H1 (cell line): ENCODE measurements at places on chromosomes 2 and 18. TPM values are rescaled to one million over a fixed set of nuclear protein-coding genes. Genes with fewer than 3 reads are reported as not detected.

The NPPC gene
- total RNA-seq = 2.1 and 4.7 TPM in 2 replicates

- H3K27me3 ChIP-seq = peaks cover 3% of the 10 kb centered on the region; the same call in 1 of the 2 replicates
- H3K36me3 ChIP-seq = no peaks in the 10 kb centered on the region
- no peak overlapping the region for H3K4me3 ChIP-seq
- H3K4me1 ChIP-seq = no peaks in the 10 kb centered on the region
- no peak overlapping the region for H3K27ac ChIP-seq
- no peak for DNase-seq
Measured at GRCh38 chr2:105139556-105140239, 101.8 kb downstream of the MRPS9 start.

The NOTO gene
- 0.44 and 0.54 TPM in 2 replicates for total RNA-seq

The FZD7 gene
- total RNA-seq = 246 TPM in 2 replicates

DNA sequence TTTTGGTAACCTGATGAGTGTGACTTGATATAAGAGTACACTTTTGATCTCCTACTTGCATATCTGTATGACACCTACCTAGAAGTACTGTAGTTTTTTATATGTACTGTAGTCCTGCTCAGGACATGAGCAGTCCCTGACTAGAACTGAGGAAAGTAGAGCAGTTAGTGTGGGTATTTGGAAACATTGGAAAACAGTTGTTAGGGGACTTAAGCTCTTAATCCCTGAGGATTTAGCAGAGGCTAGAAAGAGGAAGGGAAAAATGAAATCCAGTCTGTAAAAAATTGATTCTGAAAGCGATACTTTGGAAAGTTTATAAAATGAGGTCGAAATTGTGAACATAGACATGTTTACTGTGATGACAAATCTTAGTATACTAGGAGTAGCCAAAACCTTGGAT is 125.6 kb downstream of the NCOA1 start:
- DNase-seq = no peak
- H3K4me3 ChIP-seq = no peak overlapping the region
- no peaks in the 10 kb centered on the region for H3K36me3 ChIP-seq
- H3K27ac ChIP-seq = no peak overlapping the region
- no peaks in the 10 kb centered on the region for H3K27me3 ChIP-seq

- no peak for DNase-seq
- H3K27ac ChIP-seq = no peak overlapping the region
- peaks cover 6% of the 10 kb centered on the region for H3K4me1 ChIP-seq
- no peak overlapping the region for H3K4me3 ChIP-seq
- H3K36me3 ChIP-seq = no peaks in the 10 kb centered on the region
- H3K27me3 ChIP-seq = no peaks in the 10 kb centered on the region
Measured at GRCh38 chr2:153388246-153388645, 90.3 kb downstream of the RPRM start.

DNA sequence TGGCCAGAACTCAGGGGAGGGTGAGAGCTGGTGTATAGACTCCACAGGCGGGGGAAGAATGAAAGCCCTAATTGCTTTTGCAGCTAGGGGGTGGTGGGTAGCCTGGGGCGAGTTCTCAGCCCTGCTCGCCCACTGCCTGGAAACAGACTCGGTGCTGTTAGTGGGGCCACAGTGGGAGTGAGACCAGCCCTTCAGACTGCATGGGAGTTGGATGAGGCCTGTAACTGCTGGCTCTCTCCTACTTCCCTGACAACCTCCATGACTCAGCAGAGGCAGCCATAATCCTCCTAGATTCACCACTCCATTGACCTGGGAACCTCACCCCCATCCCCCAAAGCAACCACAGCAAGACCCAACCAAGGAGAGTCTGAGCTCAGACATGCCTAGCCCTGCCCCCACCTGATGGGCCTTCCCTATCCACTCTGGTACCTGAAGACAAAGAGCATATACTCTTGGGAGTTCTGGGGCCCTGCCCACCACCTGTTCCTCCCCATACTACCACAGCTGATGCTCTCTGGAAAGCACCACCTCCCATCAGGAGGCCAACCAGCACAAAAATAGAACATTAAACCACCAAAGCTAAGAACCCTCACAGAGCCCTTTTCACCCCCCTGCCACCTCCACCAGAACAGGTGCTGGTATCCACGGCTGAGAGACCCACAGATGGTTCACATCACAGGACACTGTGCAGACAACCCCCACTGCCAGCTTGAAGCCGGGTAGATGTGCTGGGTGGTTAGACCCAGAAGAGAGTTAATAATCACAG is 226.3 kb downstream of the EIPR1 start:
- no peak for DNase-seq
- no peaks in the 10 kb centered on the region for H3K27me3 ChIP-seq

- H3K4me1 ChIP-seq = no peaks in the 10 kb centered on the region
- no peaks in the 10 kb centered on the region; the same call in 1 of the 2 replicates for H3K36me3 ChIP-seq
- no peaks in the 10 kb centered on the region; the same call in 1 of the 2 replicates for H3K27me3 ChIP-seq
- DNase-seq = no peak
- H3K4me3 ChIP-seq = no peak overlapping the region
Measured at GRCh38 chr2:60033325-60033724, 520.1 kb downstream of the BCL11A start.

DNA sequence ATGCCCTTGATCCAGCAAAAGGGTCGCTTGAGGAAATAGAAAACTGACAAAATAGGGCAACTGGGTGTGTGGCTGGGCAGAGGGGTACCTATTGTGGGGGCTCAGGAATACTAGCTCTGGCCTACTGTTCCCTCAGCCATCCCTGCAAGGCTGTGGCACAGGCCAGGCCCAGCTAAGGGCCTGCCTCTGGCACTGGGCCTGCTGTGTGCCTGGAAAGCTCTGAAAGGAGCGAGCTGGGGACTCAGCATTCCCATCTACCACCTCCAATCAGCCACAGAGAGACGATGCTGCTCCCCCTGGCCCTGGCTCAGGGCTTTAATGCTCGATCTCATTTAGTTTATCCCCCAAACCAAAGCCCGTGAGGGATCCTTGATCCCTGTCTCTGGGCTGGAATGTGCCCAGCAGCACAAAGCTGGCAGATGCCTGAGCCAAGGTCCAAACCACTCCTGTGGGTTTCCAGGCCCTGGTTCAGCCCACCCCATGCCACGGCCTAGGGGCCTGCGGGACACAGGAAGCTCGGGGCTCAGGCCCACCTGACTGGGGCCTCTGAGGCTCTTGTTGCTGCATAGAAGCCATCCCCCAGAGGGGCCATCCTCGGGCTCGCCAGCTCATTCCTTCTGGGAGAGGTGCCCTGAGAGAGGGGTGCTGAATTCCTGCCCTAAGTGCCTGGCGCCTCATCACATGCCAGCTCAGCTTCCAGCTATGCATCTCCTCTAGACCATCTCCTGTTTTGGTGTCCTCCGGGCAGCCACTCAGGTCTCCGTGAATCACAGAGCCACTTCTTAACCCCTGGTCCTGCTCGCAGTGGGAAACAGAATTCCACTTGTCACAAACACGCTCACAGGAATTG is 43.0 kb upstream of the KCNF1 start:
- H3K36me3 ChIP-seq = no peaks in the 10 kb centered on the region
- H3K4me1 ChIP-seq = no peaks in the 10 kb centered on the region
- no peak overlapping the region for H3K4me3 ChIP-seq
- no peak for DNase-seq
- H3K27ac ChIP-seq = no peak overlapping the region

DNA sequence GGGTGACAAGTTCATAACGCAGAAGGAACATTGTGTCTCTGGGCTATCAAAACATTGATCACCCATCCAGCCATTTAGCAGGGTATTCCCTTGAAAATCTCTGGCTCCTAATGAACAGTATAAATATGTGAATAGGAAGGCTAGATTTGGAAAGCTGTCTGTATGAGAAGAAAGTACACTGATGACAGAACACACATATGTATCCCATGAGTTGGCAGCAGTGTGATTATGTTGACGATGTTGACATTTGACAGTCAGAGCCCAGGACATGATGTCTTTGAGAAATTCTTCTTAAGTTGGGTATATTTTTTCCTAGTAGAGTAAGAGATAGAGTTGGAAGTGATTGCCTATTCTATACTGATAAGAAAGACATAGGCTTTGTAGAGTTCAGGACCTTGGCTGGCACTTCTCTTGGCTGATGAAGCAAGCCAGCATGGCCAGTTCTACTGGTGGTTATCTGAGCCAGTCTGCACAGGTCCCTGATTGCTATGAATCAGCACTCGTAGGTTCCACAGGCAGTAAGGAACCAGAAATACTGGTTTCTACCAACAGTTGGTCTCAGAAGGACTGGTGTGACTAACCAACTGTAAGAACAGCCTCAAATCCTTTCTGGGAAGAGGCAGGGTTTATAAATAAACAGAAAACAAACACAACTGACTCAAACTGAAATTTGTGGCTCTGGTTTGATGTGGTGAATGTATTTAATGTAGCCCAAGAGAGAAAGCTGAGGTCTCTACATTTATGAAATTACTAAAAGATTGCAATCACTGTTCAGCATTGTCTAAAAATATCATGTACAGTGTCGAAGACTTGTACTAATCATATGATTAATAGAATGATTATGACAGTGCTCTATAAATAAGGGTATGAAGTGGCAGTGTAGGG is 43.9 kb upstream of the RAPH1 start:
- peaks cover 3% of the 10 kb centered on the region for H3K4me1 ChIP-seq
- DNase-seq = no peak
- no peaks in the 10 kb centered on the region for H3K36me3 ChIP-seq

- no peaks in the 10 kb centered on the region for H3K27me3 ChIP-seq
- DNase-seq = no peak
- H3K4me3 ChIP-seq = no peak overlapping the region
- H3K36me3 ChIP-seq = no peaks in the 10 kb centered on the region
Measured at GRCh38 chr2:162267496-162267895, 24.3 kb upstream of the FAP start.

DNA sequence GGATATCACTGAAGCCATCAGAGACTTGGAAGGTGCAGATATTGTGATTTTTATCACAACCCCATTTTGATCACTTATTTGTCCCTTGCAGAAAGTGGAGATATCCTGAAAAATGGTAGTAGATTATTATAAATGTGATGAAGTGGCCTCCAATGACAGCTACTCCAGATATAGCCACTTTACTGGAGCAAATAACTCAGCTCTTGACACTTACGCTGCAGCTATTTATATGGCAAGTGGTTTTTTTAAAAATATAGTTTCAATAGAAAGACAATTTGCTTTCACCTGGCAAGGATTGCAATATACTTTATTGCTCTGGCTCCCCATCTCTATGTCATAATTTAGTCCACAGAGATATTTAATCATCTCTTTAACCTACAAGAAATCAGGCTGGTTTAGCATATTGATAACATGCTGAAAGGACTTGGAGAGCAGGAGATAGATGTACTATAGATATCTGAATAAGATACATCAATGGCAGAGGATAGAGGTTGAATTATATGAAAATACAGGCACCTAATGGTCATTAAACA is 182.8 kb upstream of the SKOR2 start:
- DNase-seq = no peak
- H3K36me3 ChIP-seq = no peaks in the 10 kb centered on the region
- no peaks in the 10 kb centered on the region for H3K27me3 ChIP-seq
- H3K4me1 ChIP-seq = no peaks in the 10 kb centered on the region
- H3K4me3 ChIP-seq = no peak overlapping the region

DNA sequence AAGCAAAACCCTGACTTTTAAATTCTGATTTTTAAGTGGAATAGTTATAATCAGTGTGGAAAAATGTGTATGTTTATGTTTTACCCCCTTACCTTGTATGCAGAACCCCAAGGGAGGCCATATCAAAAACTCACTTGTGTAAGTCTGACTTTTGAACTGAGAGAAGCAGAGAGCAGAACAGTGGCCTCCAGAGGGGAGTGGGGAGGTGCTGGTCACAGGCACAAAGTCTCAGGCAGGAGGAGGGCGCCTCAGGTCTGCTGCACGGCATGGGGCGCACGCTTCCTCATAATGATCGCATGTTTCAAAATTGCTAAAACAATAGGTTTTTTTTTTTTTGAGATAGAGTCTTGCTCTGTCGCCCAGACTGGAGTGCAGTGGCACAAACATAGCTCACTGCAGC is 127.8 kb downstream of the TPO start:
- H3K27ac ChIP-seq = no peak overlapping the region
- DNase-seq = no peak
- no peaks in the 10 kb centered on the region for H3K4me1 ChIP-seq
- no peak overlapping the region for H3K4me3 ChIP-seq
- H3K36me3 ChIP-seq = no peaks in the 10 kb centered on the region

GRCh38 chr2:65075176-65075575 is 19.0 kb downstream of the CEP68 start:
- peaks cover 37% of the 10 kb centered on the region for H3K36me3 ChIP-seq
- DNase-seq = no peak
- no peak overlapping the region for H3K4me3 ChIP-seq
- H3K27me3 ChIP-seq = no peaks in the 10 kb centered on the region

DNA sequence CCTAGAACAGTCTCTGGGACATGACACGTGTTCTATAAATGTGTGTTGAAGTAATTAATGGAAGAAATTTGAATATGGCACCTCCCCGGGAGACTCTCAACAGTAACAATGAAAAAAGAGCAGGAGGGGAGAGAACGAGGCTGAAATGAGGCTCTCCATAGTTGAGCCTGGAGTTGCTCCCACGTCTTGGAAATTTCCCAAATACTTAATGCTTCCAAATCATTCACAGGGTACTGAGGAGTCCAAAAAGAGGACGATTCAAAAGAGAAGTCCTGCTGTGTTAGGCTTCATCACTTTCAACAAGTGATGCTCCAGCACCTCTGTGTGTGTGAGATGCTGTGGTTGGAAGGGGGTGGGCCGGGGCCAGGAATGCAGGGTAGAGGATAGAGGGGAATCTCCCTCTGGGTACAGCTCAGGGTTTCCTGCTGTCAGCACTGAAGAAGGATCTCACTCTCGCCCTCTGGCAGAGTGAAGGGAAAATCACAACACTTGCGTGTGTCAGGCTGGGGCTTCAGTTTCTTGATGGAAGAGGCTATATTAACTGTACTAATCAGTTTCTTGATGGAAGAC is 18.1 kb upstream of the ZNF407 start:
- H3K27me3 ChIP-seq = no peaks in the 10 kb centered on the region
- H3K36me3 ChIP-seq = no peaks in the 10 kb centered on the region
- peak overlapping the region; percentile 24; the same call in 1 of the 2 replicates for H3K4me3 ChIP-seq
- DNase-seq = no peak

The GAREM2 gene
- total RNA-seq = 19.9 and 23.0 TPM in 2 replicates

DNA sequence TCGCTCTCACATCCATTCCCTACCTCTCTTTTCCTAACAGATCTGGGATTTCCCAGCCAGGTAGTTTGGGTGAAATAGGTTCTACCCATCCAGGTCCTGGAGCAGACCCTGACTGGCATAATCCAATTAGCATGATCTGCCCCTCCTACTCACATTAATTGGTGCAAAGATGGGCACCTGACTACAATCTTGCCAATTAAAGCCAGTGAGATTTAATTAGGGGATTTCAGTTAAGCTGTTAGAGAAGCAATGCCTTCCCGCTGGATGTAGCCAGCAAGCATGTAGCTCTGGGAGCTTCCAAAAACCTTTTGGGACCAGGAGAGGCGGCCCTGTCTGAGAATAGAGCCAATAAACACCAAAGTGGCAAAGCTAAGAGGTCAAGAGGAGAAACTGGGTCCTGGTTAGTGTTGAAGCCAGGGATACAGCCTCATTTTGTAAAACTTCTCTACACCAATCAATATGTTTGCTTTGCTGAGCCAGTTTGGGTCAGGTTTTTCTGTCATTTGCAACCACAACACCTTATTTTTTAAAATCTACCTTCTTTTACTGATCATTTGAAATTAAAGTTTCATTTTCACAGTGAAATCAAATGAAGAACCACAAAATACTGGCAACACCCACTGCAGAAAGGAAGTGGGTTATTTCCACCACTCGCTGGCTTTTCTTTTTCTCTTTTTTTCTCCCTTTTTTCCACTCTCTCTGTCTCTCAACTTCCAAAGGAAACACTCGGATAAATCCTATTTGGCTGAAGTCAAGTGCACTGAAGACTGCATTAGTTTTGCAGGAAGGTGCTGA is 3.2 kb upstream of the TTC39C start:
- no peaks in the 10 kb centered on the region for H3K4me1 ChIP-seq
- no peak overlapping the region for H3K4me3 ChIP-seq
- H3K27me3 ChIP-seq = peaks cover 8% of the 10 kb centered on the region; the same call in 1 of the 2 replicates
